DMS79 (cell line): ENCODE measurements at places on chromosomes 2 and 18.
A peak's percentile ranks its signal among the peaks of the same experiment; 100 is the strongest.

DNA sequence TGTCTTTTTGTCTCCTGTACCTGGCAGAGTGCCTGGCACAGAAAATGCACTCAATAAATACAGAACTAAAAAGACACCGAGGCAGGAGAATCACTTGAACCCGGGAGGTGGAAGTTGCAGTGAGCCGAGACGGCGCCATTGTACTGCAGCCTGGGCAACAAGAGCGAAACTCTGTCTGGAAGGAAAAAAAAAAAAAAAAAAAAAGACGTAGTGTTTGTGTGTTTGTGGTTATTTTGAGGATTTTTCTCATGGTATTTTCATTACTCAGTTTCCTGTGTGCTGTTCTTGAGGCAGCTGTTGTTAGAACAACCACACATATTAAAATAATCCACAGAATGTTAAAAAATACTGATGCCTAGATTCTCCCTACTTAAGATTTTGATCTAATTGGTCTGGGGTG lies 519.2 kb upstream of the SPHKAP start:
- DNase-seq, result no peak

DNA sequence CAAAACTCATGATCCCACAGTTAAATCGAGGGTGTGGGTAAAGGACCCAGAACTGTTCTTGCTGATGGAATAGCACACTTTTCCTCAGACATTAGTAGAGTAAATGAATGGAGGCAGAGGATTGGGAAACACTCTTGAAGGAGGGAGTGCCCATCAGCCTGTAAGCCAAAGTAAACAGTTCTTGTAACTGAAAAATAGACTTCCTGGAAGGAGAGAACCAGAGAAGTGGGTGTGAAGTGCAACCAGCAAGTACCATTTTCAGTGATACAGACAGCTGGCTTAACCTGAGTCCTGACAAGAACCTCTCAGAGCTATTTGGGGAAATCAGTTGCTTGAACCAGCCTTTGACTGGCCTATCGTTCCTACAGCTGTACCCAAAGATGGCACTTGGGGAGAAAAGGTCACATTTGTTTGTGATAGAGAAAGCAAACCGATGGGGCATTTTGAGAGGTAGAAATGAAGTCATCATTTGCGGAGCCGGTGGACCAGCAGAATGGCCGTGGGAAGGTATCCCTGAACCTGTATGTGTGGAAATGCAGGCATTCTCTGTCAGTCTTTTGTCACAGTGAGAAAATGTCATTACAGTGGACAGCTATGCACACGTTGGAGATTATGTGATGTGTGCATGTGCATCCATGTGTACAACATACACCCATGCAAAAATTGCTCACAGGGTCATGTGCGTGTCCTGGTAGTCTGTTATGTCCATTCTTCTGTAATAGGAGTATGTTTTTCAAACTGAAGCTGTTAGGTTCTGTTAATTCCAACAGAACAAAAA lies 17.8 kb downstream of the CRIM1 start:
- DNase-seq, result peak; percentile 22

DNA sequence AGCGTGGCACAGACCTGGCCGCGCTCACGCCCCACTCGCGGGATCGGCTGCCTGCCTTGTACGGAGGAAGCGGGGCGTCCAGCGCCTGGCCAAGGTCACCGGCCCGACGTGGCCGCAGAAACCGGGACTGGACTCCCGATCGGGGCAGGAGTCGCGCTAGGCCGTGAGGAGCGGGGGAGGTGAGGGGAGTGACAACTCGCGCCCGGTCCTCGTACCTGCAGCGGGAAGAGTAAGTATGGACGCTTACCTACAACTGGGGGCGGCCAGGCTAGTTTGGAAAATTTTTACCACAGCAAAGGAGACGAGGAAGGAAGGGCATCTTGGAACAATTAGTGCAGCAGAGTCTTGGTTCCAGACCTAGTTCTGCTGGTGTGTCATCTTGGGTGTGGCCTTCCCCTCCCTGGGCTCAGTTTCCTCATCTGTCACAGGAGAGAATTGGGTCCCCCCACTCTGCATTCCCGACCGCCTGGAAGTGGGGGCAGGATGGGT lies 693 bp downstream of the UBE2F start:
- DNase-seq, result no peak

DNA sequence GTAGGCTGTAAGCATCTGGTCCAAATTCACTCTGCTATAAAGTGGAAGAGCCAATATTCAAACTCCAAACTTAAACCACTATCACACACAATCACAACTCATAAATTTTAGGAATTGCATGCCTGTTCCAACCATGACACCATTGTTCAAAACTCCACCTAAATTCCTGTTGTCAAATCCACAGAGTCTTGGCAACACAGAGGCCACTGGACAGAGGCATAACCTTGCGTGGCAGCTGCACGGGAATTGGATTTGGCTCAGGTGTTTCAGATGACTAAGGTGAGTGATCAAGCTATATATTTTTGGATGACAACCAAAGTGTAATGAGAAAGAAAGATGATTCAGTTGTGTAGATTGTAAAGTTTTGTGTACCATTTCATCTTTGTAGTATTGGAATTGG lies 422.7 kb upstream of the TNP1 start:
- DNase-seq, result no peak

DNA sequence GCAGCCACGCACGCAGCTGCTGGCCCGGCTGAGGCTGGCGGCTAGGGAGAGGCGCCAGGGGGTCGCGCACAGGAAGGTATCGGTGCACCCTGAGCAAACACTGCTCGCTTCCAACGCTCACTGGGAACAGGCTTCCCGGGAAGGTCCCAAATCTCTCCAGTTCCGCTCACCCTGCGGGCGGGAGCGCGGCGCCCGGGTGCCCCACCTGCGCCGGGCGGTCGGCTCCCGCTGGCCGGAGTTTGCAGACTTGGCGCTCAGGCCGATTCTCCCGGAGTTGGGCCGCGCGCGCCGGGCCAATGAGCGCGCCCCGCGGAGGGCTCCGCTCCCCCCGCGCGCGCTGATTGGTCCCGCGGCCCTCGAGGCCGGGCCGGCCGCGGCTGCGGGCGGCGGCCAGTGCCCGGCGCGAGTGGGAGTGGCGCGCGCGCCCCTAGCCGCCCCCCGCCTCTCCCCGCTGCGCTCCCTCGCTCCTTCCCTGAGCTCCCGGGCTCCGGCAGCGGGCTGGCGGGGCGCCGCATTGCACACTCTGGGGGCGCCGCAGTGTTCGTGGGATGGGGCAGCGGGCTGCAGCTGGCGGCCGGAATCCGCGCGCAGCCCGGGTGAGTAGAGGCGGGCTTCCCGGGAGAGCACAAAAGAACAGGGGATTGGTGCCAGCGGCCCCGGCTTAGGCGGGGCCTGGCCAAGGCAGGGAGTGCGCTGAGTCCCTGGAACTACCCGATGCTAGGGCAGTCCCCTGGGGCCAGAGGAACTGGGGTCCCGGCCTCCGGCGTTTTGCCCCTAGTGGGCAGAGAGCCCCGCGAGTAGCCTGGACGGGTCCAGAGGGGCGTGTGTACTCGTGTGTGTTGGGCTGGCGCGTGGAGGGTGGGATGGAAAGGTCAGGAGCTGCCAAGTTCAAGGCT lies at the start of gene LYPD6:
Gene LYPD6, plus strand, starts transcription at position 461 of the 896 bp plus-strand sequence. CDS start 107,122 bp downstream, outside the sequence.
- peak; percentile 7 for DNase-seq

- no peak for DNase-seq
Measured at GRCh38 chr2:112065966-112066365, 10.9 kb downstream of the TMEM87B start.

- no peak for DNase-seq
Measured at GRCh38 chr18:9914334-9914583, 443 bp downstream of the VAPA start.

DNA sequence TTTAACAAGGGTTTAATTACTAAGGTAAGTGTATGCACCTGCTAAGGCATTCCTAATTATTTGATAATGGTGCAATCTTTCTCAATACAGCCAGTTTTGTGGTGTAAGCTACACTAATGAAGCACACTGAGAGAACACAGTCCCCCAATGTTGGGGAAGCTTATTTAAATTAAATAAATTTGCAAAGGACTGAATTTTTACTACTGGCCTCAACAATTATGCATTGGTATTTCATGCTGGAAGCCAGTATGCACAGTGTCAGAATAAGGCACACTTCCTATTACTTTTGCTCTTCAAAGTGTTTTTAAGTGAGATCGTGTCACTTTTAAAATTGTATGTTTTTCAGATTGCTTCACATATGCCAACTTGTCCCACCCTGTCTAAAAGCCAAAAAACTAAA lies 103.2 kb upstream of the ZNF521 start:
- DNase-seq, result no peak

DNA sequence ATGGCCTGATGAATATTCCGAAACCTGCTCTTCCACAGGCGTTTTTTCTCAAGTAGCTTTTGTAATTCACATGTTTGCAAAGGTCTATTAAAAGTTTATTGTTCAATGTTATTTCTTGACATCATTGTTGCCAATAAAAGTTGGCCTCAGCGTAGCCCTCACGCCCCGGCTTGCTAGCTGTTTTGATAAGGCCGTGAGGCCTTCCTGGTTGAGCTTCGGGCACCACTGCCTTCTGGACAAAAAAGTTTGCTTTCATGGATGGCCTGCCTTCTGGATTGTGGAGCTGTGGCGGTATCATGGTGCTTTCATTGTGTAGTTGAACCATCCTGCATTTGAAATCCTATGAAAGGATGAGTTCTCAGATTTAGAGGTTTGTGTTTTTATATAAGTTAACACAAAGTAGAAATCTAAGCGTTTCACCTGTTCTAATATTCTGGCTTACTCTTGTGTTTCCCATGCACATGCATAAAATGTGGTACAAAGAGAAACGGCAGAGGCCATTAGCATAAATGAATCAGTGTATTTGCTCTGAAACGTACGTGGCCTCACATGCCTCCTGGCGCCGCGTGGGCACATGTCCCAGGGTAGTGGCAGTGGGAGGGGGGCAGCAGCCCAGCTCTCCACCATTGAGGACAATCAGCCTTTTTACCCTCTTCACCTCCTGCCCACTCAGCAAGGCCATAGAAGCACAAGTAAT lies 134.5 kb downstream of the NCK2 start:
- no peak for DNase-seq

- DNase-seq, result no peak
Measured at GRCh38 chr2:88959480-88960204, 268.2 kb downstream of the RPIA start.

DNA sequence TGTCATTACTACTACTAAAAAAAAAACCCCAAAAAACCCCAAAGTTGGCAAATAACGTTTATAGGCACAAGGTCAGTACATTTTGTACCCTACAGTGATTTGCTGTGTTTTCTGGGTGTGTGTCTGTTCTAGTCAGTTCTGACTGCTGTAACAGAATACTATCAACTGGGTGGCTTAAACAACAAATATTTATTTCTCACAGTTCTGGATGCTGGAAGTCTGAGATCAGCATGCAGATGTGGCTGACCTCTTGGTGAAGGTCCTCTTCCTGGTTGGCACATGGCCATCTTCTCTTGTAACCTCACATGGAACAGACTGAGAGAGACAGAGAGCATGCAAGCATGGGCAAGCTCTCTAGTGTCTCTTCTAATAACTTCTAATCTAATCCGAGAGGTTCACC lies 103.1 kb downstream of the CERS6 start:
- DNase-seq, result peak; percentile 7

DNA sequence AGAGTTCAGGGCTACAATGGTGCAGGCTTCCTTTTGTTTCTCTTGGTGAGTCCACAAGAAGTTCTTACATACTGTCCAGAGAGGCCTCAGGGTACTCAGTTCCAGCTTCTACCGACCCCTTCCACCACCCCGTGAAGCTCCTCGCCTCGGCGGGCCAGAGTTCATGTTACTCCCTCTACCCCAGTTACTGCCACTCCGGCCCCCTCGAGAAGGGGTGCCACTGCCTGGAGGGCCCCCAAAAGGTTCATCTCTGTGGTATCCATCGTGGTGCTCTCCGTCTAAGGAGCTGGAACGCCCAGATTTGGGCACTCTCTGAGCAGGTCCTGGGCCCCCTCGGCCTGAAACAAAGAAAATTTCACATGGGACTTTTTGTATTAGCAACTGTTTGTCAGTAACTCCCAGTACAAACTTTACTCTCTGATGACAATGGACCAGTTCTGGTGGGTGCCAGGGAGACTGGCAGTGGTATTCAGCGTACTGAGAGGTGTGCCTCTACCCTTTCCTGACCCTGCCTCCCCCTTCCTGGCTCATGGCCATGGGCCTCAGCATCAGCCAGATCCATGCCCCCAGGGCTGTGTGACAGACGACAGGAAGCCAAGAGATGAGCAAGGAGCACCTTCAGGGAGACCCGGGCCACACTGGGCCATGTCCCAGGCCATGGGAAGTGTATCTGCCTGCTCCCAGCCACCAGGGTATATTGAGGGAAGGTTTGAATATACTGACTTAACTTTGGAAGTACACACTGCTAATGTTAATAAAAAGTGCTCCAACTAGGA lies 5.1 kb downstream of the SFT2D3 start:
- DNase-seq, result no peak
